ENCODE measurements at places on chromosomes 7 and 10. TPM values are rescaled to one million over a fixed set of nuclear protein-coding genes. Genes with fewer than 3 reads are reported as not detected.

DNA sequence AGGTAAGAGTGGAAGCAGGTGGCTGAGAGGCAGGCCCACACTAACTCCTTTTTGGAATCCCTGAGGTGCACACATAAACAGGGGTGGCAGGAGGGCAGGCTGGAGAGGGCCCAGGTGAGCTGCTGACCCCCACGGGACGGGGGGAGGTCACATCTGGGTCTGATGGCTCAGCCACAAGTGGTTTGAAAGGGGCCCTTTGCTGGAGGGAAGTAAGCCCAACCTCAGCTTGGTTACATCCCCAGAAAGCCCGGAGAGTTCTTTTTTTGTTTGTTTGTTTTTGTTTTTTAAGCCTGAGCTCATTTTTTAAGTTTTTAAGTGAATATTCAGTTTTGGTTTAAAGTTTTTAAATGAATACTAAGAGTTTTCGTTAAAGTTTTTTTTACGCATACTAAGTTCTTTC lies 72.8 kb upstream of the CUX1 start:
- no peaks in the 10 kb centered on the region for H3K36me3 ChIP-seq
- no peak overlapping the region for H3K27ac ChIP-seq
- no peak overlapping the region for H3K4me3 ChIP-seq
- no peak for DNase-seq

DNA sequence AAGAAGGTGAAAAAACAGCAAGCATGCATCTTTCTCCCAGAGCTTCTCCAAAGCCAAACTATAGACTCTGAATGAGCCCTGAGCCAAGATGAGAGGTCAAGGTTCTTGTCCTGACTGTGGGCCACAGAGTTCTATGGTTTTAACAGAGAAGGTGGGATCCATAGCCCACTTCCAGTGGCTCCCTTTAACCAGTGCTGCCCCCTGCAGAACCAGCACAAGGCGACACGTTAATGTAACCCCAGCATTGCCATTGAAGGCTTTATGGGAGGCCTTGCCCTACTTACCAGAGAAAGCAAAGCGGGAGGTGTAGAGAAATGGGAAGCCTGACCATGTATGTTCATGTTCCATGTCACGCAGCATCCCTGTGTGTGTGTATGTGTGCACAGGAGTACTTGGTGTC lies 243.6 kb downstream of the PRPF18 start:
- H3K4me1 ChIP-seq, result peaks cover 39% of the 10 kb centered on the region
- H3K27ac ChIP-seq, result no peak overlapping the region
- no peaks in the 10 kb centered on the region for H3K36me3 ChIP-seq
- H3K27me3 ChIP-seq, result peaks cover 5% of the 10 kb centered on the region

GRCh38 chr7:93551931-93552330 lies 22.6 kb downstream of the CALCR start:
- no peak overlapping the region for H3K27ac ChIP-seq
- H3K36me3 ChIP-seq, result no peaks in the 10 kb centered on the region
- no peak for DNase-seq
- no peak overlapping the region for H3K4me3 ChIP-seq

- H3K27ac ChIP-seq, result peak overlapping the region; percentile 69
- H3K4me3 ChIP-seq, result peak overlapping the region; percentile 47
- no peaks in the 10 kb centered on the region for H3K27me3 ChIP-seq
- no peak for DNase-seq
- peaks cover 5% of the 10 kb centered on the region for H3K36me3 ChIP-seq
Observed at GRCh38 chr7:130367088-130367755, 13.1 kb upstream of the CPA1 start.

- H3K4me3 ChIP-seq, result no peak overlapping the region
- H3K4me1 ChIP-seq, result peaks cover 44% of the 10 kb centered on the region
- no peak for DNase-seq
- H3K27me3 ChIP-seq, result peaks cover 3% of the 10 kb centered on the region
- no peaks in the 10 kb centered on the region for H3K36me3 ChIP-seq
Observed at GRCh38 chr10:24851629-24852028, 100.8 kb downstream of the PRTFDC1 start.

DNA sequence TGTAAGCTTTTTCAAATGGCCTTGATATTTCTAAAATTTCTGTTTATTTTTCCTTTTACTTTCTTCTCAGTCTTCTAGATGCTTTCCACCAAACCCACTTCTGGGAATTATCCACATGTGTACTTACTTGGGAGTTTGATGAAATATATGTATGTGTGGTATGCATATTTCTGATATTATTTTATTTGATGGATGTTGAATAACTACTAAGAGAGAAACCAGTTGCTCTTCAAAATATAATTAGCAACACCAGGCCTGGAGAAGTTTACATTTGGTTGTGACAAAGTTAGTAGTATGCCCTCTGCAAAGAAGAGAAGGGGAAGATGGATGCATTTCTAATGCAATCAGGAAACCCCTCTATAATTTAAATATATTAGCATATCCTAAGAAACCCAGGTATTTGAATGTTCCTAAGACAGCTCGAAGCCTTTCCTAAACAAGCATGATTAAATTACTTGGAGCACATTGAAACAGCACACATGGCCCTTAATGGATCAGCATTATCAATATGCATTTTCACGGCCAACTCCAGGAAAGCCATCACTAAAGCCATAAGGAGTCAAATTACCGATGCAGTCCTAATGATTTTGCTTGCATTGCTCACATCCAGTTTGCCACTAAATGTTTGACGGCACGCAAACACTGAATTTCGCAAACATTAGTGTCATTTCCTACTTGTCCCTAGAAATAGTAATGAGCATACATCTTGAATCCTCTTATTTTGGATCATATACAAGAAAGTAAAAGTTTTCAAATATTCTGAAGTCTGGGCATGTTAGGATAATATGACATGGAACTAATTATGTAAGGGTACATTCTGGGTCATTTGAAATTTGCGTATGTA lies 393.8 kb downstream of the EXOC4 start:
- peaks cover 4% of the 10 kb centered on the region for H3K4me1 ChIP-seq
- no peaks in the 10 kb centered on the region for H3K27me3 ChIP-seq
- H3K27ac ChIP-seq, result no peak overlapping the region

- no peak overlapping the region for H3K27ac ChIP-seq
- no peak for DNase-seq
- peaks cover 14% of the 10 kb centered on the region for H3K36me3 ChIP-seq
- H3K4me3 ChIP-seq, result no peak overlapping the region
- H3K27me3 ChIP-seq, result peaks cover 3% of the 10 kb centered on the region
Observed at GRCh38 chr10:35588836-35589235, 16.3 kb upstream of the GJD4 start.

DNA sequence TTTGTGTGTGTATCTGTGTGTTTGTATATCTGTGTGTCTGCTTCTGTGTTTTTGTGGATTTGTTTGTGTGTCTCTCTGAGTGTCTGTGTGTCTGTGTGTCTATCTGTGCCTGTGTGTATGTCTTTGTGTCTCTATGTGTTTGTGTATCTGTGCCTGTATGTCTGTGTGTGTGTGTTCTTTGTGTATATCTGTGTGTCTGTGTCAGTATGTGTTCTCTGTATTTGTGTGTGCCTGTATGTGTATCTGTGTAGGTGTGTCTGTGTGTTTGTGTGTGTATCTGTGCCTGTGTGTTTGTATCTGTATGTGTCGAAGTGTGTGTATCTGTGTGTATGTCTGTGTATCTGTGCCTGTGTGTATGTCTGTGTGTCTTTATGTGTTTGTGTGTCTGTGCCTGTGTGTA lies 118.2 kb downstream of the SH2D4B start:
- no peak overlapping the region for H3K27ac ChIP-seq
- DNase-seq, result no peak
- no peaks in the 10 kb centered on the region for H3K36me3 ChIP-seq
- H3K27me3 ChIP-seq, result peaks cover 4% of the 10 kb centered on the region
- no peak overlapping the region for H3K4me3 ChIP-seq
- no peaks in the 10 kb centered on the region for H3K4me1 ChIP-seq

The EFCAB10 gene
- not detected for total RNA-seq

The OGDH gene
- 102 TPM for total RNA-seq

The ST8SIA6 gene
- not detected for total RNA-seq

Measured in glutamatergic neuron (in vitro differentiated cells).